ENCODE measurements at places on chromosomes 5 and 9. TPM values are rescaled to one million over a fixed set of nuclear protein-coding genes. Genes with fewer than 3 reads are reported as not detected.
A peak's percentile ranks its signal among the peaks of the same experiment; 100 is the strongest.

PLAC8L1 gene
- total RNA-seq: not detected

GRCh38 chr9:5452286-5452609 is 1.9 kb downstream of the CD274 start:
- DNase-seq: no peak

SIMC1 gene
- total RNA-seq: 6.8 TPM

DNA sequence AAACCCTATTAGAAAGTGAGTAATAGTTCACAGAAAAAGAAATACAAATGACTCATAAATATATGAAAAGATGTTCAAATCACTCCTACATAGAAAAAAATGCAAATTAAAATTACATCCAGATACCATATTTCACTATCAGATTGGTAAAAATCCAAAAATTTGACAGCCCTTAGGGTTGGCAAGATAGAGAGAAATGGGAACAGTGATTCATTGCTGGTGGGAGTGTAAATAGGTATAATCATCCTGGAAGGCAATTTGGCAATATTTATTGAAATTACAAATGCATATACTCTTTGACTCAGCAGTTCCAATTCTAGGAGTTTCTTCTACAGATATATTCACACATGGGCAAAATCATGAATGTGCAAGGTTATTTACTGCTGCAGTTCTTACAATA is 273.5 kb downstream of the NR2F1-AS1 start:
- no peak for DNase-seq

- DNase-seq: no peak
Measured at GRCh38 chr5:68392617-68393016, 177.1 kb downstream of the PIK3R1 start.

- DNase-seq: no peak
Measured at GRCh38 chr9:91562416-91562815, 138.8 kb upstream of the NFIL3 start.

- DNase-seq: no peak
Measured at GRCh38 chr9:87703636-87704276, 22.2 kb upstream of the CTSL start.

ZNF462 gene
- 32.4 TPM for total RNA-seq

GRCh38 chr5:61371474-61371873 is 39.4 kb downstream of the ZSWIM6 start:
- DNase-seq: no peak

DNA sequence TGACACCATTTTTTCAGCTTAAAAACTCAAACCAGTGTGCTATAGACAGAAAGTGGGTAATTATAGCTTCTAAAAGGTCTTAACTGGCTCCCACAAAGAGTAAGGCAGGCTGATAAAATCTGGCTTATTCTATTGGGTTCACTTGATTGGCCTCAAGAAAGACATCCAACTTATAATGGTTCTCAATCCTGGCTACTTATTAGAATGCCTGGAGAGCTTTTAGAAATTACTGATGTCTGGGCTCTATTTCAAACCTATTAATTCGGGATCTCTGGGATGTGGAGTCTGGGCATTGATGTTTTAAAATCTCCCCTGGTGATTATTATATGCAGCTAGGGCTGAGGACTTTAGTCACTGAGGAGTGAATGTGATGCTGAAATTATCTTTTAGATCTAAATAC is 188.0 kb downstream of the TARS1 start:
- DNase-seq: no peak

GRCh38 chr9:28409919-28410318 is 836.6 kb upstream of the C9orf72 start:
- no peak for DNase-seq

DNA sequence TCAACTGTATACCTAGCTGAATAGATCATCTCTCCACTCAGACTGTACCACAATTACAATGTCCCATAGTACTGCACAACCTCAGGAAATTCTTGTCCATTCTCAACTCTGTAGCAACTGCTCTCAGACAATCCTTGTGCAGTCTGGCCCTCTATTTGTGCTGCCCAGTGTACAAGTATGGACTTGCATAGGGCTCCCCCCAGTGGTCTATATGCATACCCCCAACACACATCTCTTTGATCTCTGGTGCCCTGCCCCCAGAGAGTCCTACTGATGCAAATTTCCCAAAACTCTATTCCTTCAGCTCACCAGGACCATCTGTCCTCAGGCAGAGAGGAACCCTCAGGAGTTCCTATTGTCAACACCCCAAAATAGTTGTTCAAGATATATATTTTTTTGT is 205.3 kb downstream of the SLCO4C1 start:
- DNase-seq: peak; percentile 10
